Amniotic stem cell (primary cell): ENCODE measurements at places on chromosomes 5 and 9.
A peak's percentile ranks its signal among the peaks of the same experiment; 100 is the strongest.

DNA sequence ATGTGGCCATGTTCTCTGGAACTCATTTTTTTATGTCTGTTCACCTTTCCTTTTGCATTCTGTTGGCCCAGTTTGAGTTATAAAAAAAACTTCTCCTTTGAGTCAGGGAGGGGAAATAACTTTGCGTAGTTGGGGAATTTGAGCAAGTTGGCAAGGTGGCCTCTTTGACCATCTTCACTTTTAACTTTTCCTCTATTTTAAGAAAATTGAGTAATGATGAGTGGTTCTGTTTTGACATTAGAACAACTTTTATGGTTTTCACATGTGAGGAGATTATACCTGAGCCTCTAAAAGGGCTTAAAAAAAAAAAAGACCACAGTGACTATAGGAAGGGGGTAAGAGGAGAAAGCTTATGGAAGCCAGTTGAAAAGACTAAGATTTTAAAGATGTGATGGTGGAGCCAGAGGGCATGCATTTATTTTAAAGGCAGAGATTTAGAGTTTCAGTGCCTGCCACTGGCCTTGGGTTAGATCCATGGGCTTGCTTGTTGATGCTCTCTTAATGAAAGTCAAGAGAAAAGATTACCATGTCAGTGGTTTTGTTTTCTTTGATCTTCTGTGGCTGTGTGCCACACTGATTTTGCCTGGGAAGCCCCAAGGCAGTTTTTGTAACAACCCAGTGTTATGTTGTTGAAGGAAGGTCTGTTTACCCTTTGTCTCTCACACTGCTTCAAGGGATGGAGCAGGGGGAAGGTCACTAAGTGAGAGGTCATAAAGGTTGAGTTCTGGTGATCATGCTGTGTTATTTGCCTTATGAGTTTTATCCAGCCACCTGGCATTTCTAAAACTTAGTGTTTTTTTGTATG is 219.7 kb upstream of the CD180 start:
- no peak for DNase-seq

DNA sequence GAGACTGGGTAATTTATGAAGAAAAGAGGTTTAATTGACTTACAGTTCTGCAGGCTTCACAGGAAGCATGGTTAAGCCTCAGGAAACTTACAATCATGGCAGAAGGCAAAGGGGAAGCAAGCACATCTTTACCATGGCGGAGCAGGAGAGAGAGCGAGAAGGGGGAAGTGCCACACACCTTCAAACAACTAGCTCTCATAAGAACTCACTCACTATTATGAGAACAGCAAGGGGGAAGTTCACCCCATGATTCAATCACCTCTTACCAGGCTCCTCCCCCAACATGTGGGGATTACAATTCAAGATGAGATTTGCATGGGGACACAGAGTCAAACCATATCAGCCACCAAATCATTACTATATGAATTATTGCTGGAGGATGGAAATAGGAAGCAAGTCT is 30.3 kb upstream of the STX17 start:
- DNase-seq, result no peak

DNA sequence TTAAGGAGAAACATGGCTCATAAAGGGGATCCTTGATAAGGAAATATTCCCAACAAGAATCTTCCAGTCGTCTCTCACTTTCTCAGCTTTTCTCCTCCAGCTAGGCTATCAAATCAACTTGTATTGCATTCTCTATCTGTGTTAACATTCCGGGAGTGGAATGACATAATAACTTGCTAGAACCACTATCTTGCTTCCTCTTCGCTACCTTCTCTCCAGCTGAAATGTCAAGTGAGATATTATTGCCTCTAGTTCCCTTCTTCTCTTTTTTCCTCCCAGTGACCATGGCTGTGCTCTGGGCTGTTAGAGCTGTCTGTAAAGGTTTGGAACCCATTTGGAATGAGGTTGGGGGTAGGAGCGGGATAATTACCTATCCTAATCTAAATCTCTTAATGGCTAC is 1329.5 kb upstream of the WWC1 start:
- DNase-seq, result no peak

DNA sequence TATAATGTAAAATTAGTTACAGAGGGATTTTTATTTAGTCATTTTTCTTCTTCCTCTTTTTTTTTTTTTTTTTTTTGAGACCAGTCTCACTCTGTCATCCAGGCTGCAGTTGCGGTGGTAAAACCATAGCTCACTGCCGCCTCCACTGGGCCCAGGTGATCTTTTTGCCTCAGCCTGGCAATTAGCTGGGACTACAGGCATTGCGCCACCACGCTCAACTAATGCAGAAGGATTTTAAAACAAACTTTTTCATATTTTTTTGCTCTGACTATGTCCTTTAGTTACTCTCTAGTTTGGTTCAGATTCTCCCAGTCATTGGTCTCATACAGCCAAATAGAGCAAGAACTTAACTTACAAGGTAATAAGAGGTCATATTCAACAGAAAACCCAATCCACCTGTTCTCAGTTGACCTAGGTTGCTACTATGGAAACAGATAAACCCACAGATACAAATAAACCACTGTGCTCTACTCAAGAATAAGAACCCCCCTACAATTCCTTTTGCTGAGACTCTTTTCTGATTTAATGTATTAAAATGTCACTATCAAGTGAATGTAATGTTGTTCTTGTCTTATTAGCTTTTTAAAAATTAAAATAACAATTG is 50.1 kb upstream of the TTC39B start:
- DNase-seq, result no peak

DNA sequence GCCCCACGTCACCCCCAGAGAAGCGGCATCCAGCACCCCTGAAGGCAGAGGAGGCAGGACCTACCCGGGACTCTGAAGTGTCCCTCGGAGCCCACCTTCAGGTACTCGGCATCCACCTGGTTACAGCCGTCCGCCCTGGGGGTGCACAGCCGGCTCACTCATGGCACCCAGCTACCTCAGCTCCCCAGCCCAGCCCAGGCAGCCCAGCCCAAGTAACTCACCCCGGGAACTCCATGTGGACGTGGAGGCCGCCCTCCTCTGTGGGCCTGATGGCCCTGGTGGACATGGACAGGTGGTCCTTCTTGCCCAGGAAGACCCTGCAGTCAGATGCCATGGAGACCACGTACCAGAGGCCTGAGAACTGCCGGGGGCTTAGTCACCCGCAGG is 676 bp downstream of the LCN15 start:
- no peak for DNase-seq

- no peak for DNase-seq
Observed at GRCh38 chr9:123157221-123157620, 111.2 kb downstream of the STRBP start.

- no peak for DNase-seq
Observed at GRCh38 chr9:69611221-69611620, 61.0 kb downstream of the APBA1 start.

DNA sequence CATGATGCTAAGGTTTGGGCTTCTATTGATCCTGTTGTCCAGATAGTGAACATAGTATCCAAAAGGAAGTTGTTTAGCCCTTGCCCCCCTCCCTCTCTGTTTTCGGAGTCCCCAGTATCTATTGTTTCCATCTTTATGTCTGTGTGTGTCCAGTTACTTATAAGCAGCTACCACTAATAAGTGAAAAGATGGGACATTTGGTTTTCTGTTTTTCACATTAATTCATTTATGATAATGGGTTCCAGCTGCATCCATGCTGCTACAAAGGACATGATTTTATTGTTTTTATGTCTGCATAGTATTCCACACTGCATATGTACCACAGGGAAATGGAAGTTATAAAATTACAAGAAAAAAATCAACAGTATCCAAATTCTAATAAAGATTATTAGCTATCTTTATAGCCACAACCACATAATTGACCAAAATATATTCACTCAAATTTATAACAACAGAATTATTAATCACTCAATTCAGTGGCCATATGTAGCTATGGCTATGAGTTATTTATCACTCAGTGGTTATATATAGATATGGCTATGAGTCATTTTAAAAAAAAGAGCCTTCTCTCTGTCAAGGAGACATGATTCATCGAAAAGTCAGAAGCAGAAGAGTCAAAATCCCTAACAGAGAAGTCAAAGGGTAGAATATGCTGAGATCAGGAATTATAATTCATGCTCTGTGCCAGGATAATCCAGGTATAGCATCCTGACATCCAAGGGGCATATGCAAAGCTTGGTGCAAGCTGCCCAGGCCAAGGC is 367.5 kb downstream of the DEPDC1B start:
- DNase-seq, result peak; percentile 16

DNA sequence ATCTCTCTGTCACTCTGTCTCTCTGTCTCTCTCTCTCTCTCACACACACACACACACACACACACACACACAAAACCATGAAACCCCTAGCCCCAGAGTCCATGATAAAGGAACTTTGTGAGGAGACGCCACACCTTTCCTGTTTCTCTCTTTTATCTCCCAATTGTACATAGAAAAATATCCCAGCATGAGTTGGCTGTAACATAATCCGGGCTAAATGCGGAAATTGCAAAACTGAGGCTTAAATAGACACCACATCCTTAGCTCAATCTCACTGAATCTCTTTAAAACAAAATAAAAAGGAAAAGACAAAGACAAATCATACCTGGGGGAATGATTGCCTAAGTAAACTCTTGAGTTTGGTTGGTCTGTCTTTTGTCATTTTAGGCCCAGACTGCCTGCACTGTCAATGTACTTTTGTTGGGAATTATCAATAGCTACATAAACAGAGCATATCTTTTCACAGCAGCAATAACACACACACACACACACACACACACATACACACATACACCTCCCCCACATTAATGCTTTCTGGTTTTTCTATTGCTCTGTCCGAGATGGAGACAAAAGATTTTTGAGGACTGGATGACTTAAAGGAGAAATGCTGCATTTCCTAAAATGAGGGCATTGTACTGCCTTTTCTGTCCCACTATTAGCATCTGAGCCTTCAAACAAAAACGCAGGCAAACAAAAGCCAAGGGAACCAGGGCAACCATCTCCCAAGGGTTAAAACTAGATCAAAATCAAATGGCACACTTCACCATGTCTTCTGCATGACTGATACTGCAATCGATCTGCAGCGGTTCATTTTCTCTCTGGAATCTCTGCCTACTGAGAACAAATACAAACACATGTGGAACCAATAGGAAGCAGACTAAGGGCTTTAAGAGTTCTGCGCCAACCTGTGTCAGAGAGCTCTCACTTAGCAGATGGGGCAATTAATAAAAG is 321.5 kb downstream of the NFIB start:
- no peak for DNase-seq
